A549 treated with GW870086 at 1 μM for 4 hours (cell line): ENCODE measurements at places on chromosomes 12 and 14. TPM values are rescaled to one million over a fixed set of nuclear protein-coding genes. Genes with fewer than 3 reads are reported as not detected.

Gene HCAR2
- total RNA-seq: 0.06 TPM in 1 of 5 replicates, not detected in the others

Gene SLC16A7
- 0.08 to 0.41 TPM (median 0.14 TPM) in 5 replicates for total RNA-seq

Gene EML1
- 30.1 to 39.6 TPM (median 37.3 TPM) in 5 replicates for total RNA-seq

Gene BMAL2
- total RNA-seq: 13.3 to 18.7 TPM (median 16.4 TPM) in 5 replicates

Gene MYH6
- total RNA-seq: 0.02 to 0.03 TPM in 2 of 5 replicates, not detected in the others

Gene CIROP
- total RNA-seq: not detected in 5 replicates

Gene GPX2
- 174 to 317 TPM (median 203 TPM) in 5 replicates for total RNA-seq

Gene BHLHE41
- 0.42 to 0.86 TPM (median 0.71 TPM) in 5 replicates for total RNA-seq

Gene DAZAP2
- total RNA-seq: 302 to 342 TPM (median 331 TPM) in 5 replicates

Gene MRPL42
- total RNA-seq: 47.4 to 55.8 TPM (median 50.2 TPM) in 5 replicates

Gene NANOG
- total RNA-seq: not detected in 5 replicates

Gene TMCC3
- total RNA-seq: 0.88 to 1.8 TPM (median 1.2 TPM) in 5 replicates

Gene GUCY2C
- 0.03 TPM in 1 of 5 replicates, not detected in the others for total RNA-seq

Gene SLC41A2
- total RNA-seq: 20.3 to 26.3 TPM (median 21.6 TPM) in 5 replicates

Gene AMDHD1
- total RNA-seq: 1.9 to 2.8 TPM (median 2.2 TPM) in 5 replicates

Gene IL31
- not detected in 5 replicates for total RNA-seq

Gene HOXC4
- 1.9 to 3.5 TPM (median 3.5 TPM) in 5 replicates for total RNA-seq

Gene MIP
- 0.14 TPM in 1 of 5 replicates, not detected in the others for total RNA-seq

Gene KLRC2
- total RNA-seq: 1.7 to 2.4 TPM (median 2.1 TPM) in 5 replicates

Gene LUM
- total RNA-seq: 0.28 to 0.51 TPM (median 0.31 TPM) in 4 of 5 replicates, not detected in the other

Gene MNAT1
- 35.3 to 50.1 TPM (median 43.5 TPM) in 5 replicates for total RNA-seq

Gene FAM234B
- total RNA-seq: 3.8 to 4.6 TPM (median 3.9 TPM) in 5 replicates

Gene CARMIL3
- 0.33 to 0.75 TPM (median 0.61 TPM) in 5 replicates for total RNA-seq

Gene IGF1
- total RNA-seq: not detected in 5 replicates

Gene NELL2
- total RNA-seq: 0.06 to 0.21 TPM (median 0.08 TPM) in 3 of 5 replicates, not detected in the others

Gene INSM2
- 0.03 to 0.11 TPM (median 0.05 TPM) in 3 of 5 replicates, not detected in the others for total RNA-seq

Gene RNASE3
- total RNA-seq: not detected in 5 replicates

Gene VDR
- total RNA-seq: 2.8 to 3.8 TPM (median 3.0 TPM) in 5 replicates

Gene CMA1
- total RNA-seq: not detected in 5 replicates

Gene PZP
- total RNA-seq: not detected in 5 replicates

Gene TMEM117
- 1.1 to 2.6 TPM (median 1.9 TPM) in 5 replicates for total RNA-seq

Gene SFSWAP
- 23.5 to 29.5 TPM (median 28.6 TPM) in 5 replicates for total RNA-seq

Gene RGS6
- total RNA-seq: not detected in 5 replicates

Gene LRRIQ1
- 0.47 to 1.3 TPM (median 1.0 TPM) in 5 replicates for total RNA-seq

Gene AGAP2
- total RNA-seq: 0.03 to 0.16 TPM (median 0.14 TPM) in 4 of 5 replicates, not detected in the other

Gene REP15
- 0.26 to 0.63 TPM (median 0.42 TPM) in 4 of 5 replicates, not detected in the other for total RNA-seq

Gene LPAR5
- 0.55 to 0.97 TPM (median 0.65 TPM) in 5 replicates for total RNA-seq

Gene POC1B
- 12.8 to 21.1 TPM (median 19.5 TPM) in 5 replicates for total RNA-seq
